ENCODE measurements at places on chromosomes 16 and 17.

DNA sequence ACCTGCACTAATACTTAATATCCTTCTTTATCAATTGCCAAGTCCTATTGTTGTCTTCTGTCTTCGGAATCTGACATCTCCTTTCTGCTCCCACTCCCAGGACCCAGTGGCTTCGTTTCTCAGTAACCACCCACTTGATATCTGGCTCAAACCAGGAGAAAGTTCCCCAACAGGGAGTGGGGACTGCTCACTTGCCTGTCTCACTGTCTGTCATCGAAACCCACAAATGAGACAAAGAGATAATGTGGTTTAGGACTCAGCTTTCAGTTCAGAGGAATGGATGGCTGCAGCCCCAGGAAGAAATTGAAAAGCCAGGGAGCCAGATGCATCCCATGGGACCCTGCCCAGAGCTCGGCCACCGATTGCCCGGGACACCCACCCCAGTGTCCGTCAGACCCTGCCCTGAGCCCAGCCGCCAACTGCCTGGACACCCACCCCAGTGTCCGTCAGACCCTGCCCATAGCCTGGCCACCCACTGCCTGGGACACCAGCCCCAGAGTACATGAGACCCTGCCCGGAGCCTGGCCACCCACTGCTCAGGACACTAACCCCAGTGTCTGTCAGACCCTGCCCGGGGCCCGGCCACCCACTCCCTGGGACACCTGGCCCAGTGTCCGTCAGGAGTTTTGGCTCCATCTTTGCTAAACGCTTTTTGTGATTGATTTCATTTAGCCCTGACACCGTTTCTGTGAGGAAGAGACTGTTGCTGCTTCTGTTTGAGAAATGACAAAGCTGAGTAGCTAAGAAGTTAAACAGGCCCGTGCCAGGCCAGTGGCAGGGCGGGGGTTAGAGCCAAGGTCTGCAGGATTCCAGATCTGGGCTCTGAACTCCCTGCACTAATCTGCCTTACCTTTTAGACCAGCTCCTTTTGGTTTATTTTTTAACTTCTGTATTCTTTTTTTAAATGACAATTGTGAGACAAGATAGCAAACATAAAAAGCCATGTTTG lies 251.4 kb downstream of the PHKB start:
- DNase-seq = no peak

- DNase-seq = no peak
Observed at GRCh38 chr16:4318967-4319366, 3.1 kb downstream of the GLIS2 start.

DNA sequence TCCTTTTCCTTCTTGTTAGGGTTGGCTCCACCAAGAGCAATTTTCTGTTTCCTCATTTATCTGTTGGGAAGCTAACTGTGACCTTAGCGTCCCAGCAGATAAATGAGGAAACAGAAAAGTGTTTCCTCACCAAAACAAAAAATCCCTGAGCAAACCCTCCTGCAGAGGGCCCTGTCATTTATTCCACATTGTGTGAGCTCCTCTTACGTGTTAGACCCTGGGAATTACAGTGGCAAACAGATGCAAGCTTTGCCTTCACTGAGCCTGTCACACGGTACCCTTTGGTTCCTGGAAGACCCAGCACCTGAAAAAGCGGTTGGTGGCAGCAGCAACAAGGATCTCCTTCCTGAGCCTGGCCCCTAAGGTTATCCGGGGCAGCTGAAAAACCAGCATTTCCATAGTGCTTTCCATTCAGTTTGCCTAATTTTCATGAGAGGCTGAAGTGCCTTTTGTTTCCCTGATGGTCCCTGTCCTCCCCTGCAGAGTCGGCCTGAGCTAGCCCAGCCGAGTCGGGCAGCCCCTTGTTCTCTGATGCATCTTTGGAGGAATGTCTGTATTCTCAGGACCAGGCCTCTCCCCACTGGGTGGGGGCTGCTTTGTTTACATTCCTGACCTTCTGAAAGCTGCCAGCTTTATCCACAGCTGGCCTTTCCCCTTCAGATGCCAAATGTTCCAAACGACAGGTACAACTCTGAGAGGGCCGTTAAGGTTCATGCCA lies 34.7 kb downstream of the YPEL2 start:
- peak; percentile 92 for DNase-seq

DNA sequence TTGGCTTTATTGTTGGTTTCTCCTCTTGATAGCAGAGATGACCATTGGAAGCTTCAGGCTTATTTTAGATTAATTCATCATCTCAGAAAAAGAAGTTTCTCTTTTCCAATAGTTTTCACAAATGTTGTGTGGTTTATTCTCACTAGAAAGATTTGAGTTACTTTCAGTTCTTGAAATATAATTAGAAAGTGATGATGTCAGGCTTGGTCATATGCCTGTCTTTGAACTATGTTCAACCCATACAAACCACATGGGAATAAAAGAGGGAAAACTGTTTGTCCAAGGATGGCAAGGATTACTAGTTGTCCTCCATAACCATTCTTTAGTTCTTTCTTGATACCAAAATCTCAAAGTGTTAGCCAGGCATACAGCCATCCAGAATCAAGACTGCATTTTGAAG lies 3.7 kb upstream of the HS3ST2 start:
- DNase-seq = peak; percentile 52

GRCh38 chr17:82053130-82053529 lies 1.4 kb downstream of the GPS1 start:
- no peak for DNase-seq

GRCh38 chr16:71625113-71625850 lies 702 bp upstream of the MARVELD3 start:
- DNase-seq = no peak

DNA sequence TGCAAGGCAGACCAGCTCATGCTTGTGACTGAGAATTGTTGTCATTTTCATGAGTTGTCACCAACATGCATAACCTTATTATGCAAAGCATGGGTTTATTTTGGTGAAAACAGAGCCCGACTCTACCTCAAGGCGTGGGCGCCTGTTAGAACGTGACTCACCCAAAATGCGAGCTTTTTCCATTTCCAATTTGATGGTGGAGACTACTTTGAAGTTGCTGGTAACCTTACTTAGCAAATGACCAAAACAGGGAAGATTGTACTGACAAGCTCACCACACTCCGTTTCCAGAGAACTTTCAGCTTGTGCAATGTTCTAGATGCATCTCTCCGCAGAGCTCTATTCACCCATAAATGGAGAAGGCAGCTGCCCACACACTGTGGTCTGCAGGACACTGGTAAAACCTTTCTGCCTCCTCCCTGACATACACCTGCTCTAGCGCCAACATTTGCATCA lies 284.5 kb downstream of the MAF start:
- no peak for DNase-seq

GRCh38 chr16:35198223-35199199 lies 1739.1 kb downstream of the TP53TG3F start:
- no peak for DNase-seq

DNA sequence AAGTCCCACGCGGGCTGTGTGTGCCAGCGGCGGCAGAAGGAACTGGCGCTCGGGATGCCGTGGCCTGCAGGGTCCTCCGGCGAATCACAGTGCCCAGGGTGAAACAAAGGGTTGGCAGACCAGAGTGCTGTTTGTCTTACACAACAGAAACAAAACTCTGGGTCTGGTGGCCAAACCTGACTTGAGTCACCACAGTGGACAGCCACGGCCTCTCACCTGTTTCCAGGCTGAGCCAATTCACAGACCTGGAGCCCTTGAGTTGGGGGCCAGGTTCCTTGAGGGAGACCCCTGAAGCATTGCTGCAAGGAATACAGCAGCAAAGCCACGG lies 2.1 kb upstream of the CHMP6 start:
- DNase-seq = no peak

DNA sequence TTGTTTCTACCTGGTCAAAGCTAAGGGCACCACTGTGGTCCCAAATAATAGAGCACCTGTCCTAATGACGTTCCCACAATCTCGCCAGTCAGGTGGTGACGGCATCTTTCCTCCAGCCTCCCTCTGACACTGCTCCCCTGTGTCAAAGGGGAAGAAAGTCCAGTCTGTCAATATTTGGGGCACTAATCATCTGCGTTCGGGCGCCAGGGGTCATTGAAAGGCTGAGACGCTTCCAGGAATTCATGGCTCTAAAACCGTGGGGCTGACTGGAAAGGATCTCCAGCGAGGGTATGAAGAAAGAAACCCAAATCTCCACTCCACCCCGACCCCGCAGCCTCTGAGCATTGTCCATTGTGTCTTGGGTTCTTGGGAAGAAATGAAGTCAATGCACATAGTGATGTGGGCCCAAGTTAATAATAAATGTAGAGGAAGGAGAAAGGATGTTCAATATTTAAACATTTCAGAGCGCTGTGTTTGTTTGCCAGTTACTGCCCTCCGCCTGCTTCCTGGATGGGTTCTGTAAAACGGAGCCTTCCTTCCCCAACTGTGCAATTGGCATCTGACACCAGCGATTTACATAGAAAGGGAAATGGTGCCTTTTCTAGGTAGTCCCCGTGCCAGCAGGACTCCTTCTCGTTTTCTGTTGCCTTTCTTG lies 103.2 kb downstream of the SOCS1 start:
- DNase-seq = peak; percentile 63

DNA sequence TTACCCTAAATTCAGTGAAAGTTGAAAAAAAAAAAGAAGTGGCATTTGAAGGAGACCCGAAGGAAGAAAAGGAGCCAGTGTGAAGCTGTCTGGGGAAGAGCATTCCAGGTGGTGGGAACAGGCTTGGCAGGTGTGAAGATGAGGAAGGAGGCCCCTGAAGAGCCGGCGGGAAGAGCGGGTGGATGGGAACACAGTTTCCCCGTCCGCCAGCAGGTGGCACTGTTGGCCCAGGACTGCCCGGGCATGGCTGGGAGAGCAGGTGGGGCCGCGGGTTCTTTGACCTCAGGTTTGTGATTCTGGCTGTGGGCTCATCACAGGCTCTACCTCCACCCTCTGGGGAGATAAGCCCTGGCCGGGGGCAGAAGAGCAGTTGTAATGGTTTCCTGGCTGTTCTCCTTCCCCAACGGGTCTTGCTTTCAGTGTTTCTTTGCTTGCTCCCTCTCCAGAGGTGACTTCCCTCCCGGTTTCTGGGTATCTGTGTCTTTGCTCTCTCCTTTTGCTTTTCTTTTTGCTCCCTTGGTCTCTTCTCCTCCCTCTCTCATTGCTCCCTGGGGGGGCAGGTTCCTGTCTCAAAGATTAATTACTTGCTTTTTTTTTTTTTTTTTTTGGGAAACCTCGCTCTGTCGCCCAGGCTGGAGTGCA lies 32.3 kb downstream of the RAP1GAP2 start:
- DNase-seq = peak; percentile 71

GRCh38 chr16:75653922-75654321 lies 6.3 kb downstream of the TERF2IP start:
- no peak for DNase-seq

DNA sequence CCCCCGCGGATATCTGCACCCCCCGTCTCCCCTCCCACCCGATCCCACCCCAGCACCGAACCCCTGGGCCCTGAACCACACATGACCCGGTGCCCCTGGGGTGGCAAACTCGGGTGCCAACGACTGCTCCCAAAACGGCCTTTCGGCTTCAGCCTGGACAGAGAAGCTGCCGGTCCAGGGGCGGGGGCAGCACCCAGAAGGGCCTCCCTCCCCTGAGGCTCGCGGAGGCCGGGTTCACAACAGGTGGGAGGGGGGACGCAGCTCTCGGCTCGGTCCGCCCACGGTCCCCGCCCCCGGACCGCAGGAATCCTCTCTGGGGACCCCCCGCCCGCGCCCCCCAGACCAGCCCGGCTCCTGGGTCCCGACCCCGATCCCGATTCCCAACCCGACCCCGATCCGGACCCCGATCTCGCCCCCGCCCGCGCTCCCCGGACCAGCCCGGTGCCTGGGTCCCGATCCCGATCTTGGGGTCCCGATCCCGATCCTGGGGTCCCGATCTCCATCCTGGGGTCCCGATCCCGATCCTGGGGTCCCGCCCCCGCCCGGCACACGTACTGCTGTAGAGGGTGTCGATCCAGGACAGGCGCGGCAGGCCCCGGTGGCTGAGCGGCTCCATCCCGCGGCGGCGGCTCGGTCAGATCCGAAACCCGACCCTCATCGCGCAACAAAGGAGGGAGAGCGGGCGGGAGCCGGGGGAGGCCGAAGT lies 516 bp downstream of the ABR start:
- peak; percentile 36 for DNase-seq

- DNase-seq = no peak
Observed at GRCh38 chr16:58815181-58815888, 81.2 kb upstream of the GOT2 start.

DNA sequence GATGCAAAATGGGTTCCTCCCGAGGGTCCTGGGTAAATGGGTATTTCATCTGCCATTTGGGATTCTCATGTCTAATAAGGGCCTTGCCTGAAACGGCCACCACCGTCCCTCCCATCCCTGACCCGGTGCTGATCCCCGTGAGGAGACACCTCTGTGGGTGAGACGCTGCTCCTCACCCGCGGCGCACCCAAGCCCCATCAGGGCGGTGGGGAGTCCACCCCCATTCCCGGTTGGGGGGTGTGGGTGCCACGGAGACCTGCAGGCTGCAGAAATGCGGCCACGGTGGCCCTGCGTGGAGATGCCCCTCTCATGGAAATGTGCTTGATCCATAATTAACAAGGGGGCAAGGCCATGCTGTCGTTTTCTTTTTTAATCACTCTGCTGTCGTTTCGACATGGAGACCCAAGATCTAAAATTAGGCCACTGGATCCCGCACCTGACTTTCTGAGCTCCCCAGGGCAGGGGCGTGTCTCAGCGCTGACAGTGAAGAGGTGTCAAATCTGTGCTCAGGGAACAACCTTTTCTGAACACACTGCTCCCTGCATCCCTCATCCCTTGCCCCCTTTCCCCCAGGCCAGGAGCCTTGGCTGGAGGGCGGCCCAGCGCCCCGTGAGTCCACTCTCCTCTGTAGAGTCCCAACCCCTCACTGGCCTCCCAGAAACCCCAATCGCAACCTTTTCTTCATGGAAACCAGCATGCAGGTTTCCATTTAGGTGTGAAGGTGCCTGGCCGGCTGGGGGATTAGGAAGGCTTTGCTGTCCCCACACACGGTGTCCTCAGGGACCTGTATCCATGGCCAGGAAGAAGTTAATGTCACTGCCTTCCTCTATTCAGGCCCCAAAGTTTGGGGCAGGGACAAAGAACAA lies 38.9 kb downstream of the PEMT start:
- DNase-seq = no peak

DNA sequence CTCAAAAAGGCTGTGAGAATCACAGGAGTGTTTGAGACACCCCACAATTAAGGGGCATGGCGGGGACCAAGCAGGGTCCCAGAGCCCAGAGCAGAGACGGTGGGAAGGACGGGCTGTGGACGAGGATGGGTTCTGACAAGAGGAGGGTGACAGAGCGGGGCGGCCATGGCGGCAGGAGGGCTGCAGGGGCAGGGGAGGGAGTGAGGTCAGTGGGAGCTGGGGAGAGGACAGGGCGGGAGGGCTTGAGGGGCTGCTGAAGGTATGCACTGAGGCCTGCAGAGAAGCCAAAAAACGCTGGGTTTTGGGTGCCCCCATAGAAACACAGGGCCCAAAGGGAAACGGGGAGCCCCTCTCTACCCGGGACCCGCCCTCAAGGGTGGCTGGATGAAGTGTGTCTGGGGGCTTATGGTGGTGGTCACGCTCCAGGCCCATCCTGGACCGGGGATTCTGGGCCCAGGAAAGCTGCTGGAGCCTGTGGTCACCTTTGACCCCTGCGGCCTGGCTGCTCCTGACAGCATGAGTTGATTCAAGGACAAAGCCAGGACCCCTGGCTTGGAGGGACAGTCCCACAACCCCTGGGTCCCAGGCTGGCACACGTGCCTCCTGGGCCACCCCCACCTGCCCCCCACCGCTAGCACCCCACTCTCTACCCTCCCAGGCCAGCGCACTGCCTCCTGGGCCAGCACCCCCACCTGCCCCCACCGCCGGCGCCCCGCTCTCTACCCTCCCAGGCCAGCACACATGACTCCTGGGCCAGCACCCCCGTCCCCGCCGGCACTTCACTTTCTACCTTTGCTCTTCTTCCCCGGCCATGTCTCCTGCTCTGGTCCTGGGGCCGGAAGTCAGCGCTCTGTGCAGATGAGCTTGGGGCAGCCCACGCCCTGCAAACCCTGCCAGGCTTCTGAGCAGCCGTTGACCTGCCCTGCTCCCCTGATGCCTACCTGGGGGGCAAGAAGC lies 31.0 kb upstream of the ACSF3 start:
- DNase-seq = no peak
